Common myeloid progenitor, CD34-positive (primary cell): ENCODE measurements at places on chromosomes 5 and 9.

GRCh38 chr9:27462846-27463245 lies 61.2 kb upstream of the IFNK start:
- peaks cover 10% of the 10 kb centered on the region for H3K4me1 ChIP-seq
- no peak overlapping the region for H3K4me3 ChIP-seq
- H3K27me3 ChIP-seq, result no peaks in the 10 kb centered on the region

GRCh38 chr5:142680605-142681259 lies 5.2 kb downstream of the FGF1 start:
- H3K27me3 ChIP-seq, result no peaks in the 10 kb centered on the region
- H3K4me3 ChIP-seq, result no peak overlapping the region
- no peaks in the 10 kb centered on the region for H3K36me3 ChIP-seq
- no peak for DNase-seq

DNA sequence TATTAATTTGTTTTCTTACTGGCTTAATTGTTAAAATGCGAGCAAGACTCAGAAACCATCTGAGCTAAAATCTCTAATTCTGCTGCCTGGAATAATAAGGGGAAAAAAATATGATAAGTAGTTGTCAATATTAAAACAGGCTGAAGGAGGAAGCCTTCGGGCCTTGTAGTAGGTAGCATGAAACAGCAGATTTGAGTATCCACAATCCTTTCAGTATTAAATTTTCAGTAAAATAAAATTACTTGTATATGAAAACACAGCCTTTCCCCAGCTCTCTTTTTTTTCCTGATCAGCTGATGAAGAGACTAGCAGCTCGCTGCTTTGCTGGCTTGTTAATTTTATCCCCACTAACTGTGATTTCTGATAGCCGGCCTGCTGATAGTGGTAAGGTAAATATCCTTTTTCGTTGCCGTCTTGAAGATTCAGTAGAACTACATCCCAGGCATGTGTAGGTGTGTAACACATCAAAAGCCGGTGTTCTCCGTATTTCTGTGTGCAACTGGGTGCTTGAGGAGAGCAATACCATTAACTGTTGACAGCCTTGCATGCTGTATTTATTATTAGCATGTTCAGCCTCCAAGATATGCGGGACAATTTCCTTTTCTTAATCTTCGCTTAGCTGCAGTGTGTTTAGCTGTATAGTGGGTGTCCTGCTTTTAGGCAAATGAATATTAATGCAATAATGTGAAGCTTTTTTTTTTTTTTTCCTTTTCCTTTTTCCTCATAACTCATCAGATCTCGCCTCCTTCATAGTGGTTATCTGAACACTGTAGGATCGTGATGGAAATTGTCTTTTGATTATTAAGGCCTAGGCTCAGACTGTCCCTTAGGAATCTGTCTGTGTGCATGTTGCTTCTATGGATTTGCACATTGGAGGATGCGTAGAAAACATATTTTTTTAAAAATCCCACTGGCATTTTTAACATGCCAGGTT lies 144.6 kb downstream of the SMARCA2 start:
- peak overlapping the region; percentile 53 for H3K4me3 ChIP-seq
- peaks cover 86% of the 10 kb centered on the region for H3K4me1 ChIP-seq
- H3K36me3 ChIP-seq, result peaks cover 4% of the 10 kb centered on the region
- peak; percentile 49 for DNase-seq
- peak overlapping the region; percentile 34 for H3K27ac ChIP-seq
- H3K27me3 ChIP-seq, result no peaks in the 10 kb centered on the region

DNA sequence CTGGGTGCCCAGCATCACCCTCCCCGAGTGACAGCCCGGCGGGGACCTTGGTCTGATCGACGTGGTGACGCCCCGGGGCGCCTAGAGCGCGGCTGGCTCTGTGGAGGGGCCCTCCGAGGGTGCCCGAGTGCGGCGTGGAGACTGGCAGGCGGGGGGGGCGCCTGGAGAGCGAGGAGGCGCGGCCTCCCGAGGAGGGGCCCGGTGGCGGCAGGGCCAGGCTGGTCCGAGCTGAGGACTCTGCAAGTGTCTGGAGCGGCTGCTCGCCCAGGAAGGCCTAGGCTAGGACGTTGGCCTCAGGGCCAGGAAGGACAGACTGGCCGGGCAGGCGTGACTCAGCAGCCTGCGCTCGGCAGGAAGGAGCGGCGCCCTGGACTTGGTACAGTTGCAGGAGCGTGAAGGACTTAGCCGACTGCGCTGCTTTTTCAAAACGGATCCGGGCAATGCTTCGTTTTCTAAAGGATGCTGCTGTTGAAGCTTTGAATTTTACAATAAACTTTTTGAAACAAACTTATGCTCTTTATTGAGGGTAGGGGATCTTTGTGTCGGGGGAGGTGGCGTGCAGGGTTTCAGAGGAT lies 1.3 kb downstream of the GADD45G start:
- no peak overlapping the region for H3K27ac ChIP-seq
- DNase-seq, result peak; percentile 62
- H3K4me3 ChIP-seq, result peak overlapping the region; percentile 61
- H3K27me3 ChIP-seq, result peaks cover 4% of the 10 kb centered on the region
- H3K4me1 ChIP-seq, result peaks cover 43% of the 10 kb centered on the region
- no peaks in the 10 kb centered on the region for H3K36me3 ChIP-seq

DNA sequence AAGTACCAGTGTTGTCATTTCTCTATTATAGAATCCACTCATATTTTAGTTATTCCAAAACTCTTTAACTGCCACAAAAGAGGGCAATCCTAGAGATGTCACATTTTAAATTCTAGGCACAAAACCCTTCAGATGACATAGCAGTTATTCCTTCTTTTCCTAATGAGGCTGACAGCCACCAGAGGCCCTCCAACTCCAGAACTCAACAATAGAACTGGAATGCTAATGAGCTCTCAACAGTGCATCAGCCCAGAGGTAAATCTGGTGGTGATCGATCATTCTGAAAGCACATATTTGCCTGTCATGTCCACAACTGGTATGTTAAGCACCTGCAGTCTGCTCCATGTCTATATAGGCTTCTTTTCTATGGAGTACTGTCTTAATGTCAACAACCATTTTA lies 40.2 kb upstream of the RAB3C start:
- H3K4me1 ChIP-seq, result peaks cover 33% of the 10 kb centered on the region
- H3K4me3 ChIP-seq, result no peak overlapping the region
- H3K36me3 ChIP-seq, result no peaks in the 10 kb centered on the region
- H3K27me3 ChIP-seq, result no peaks in the 10 kb centered on the region

DNA sequence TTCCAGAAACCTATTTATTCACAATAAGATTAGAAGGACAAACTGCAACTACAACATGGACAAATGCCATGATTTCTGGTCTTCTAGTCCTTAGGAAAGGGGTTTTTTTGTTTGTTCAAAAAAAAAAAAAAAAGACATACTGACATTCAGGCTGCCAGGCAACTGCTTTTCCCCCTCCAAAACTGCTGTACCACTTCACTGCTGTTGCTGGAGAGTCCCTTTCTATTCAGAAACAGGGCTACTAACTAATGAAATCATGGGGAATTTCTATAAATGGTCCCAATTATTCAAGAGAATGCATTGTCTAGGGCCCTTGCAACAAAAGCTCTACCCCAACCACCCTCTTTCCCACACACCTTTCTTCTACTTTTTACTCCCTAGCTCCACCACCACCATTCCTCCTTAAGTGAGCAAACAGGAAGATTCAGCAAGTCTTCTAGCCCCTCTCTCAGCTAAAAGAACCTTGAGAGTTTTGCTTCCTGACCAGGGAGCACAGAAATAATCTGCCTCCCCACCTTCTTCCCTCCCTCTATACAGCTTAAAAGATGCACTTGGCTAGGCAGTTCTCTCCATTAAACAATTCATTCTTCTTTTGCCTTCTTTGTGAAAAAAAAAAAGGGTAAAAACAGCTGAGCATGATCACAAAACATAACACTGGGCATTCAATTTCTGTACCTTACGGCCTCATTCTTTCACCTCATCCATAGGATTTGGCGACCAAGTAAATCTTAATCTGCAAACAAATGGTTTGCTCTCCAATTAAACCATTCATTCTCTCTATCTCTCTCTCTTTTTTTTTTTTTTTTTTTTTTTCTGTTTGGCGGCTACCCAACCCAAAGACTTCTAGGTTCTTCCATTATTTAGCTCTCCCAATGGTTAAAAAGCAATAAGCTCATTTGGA lies 13.8 kb downstream of the ZNF608 start:
- no peak overlapping the region for H3K27ac ChIP-seq
- H3K36me3 ChIP-seq, result no peaks in the 10 kb centered on the region
- no peak overlapping the region for H3K4me3 ChIP-seq
- no peaks in the 10 kb centered on the region for H3K27me3 ChIP-seq

- H3K36me3 ChIP-seq, result no peaks in the 10 kb centered on the region
- DNase-seq, result no peak
- no peak overlapping the region for H3K4me3 ChIP-seq
- H3K27me3 ChIP-seq, result no peaks in the 10 kb centered on the region
- no peaks in the 10 kb centered on the region for H3K4me1 ChIP-seq
Measured at GRCh38 chr9:90953200-90953599, 151.6 kb downstream of the SYK start.

DNA sequence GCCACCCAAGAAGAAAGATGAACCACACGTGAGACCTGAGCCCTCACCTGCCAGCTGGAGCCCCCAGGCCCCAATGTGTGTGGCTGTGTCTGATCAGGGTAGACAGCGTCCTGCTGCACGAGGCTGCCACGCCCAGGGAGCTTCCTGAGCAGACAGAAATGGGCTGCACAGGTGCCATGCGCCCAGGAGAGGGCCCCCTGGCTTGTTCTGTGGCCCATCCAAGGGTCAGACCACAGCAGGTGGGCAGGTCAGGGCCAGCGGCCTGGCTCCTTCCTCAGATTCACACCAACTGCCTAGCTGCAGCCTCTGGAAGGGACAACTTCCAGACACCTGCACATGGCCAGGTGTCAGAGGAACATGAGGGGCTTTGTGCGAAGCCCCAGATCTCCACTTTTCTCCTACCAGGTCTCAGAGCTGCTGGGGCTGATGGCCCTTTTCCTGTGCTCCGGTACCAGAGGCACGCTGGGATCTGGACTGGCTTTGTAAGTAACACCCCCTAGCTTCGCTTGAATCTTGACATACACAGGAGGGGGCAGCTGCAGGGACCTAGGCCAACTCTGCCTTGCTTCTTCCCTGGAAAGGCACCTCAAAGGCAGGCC lies 10.8 kb downstream of the SARDH start:
- H3K4me3 ChIP-seq, result no peak overlapping the region
- peaks cover 6% of the 10 kb centered on the region for H3K4me1 ChIP-seq
- H3K36me3 ChIP-seq, result no peaks in the 10 kb centered on the region
- no peak for DNase-seq
- H3K27me3 ChIP-seq, result no peaks in the 10 kb centered on the region

DNA sequence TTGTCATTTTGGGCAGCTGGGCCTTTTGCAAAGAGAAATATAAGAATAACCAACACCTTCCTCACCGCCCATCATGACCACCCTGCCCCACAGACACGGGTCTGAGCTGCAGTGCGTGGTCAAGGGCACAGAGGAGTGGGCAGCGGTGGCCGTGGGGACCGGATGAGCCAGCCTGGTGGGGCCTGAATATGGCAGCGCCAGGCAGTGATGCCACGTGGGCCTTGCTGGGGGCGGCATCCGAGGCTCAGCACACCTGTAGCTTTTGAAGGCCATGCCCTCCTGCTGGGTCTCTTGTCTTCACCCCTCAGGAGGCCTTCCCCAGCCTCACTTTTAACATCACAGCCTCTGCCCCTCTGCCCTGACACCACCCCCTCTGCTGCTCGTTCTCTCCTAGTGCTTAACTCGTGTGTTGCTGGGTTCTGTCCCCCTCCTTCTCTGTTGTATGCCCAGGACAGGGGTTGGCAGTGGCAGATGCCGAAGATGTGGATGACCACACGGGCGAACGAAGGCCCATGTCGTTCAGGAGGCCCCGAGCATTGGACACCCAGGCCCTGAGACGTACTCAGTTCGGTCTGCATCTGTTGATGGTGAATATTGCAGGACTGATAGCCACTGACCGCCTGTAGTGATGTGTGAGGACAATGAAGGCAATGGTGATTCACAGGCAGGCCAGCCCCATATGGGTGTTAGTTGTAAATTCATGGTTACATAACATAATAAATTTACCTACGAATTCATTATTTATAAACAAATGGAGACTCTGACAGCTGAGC lies 46.0 kb downstream of the AHRR start:
- no peaks in the 10 kb centered on the region for H3K27me3 ChIP-seq
- DNase-seq, result no peak
- H3K4me3 ChIP-seq, result no peak overlapping the region
- H3K27ac ChIP-seq, result no peak overlapping the region

DNA sequence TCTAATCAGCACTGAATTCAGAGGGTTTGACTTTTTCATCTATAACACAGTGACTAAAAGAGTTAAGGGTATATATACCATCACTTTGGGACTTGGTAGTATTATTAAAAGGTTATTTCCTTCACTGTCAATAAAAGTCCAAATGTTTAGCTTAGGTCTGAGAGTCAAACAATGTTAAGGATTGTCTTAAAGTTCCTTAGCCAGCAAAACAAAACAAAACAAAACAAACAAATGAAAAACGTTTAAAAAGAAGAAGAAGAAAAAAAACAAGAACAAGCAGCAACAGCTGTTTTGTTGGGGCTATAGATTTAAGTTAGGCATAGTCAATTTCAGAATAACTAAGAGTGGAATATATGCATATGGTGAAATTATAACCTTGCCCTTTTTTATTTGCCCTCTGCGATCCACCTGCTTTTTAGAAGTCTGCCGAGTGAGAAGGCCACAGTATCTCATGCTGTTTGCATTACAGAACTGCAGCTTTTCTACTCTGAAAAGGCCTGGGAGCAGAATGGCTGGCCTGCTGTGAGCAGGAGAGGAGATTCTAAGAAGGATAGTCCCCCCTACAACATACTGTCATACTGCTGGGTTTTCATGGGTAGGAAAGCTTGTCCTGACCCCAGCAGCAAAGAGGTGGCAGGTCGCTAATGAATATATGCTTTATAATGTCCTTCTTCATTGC lies 141.7 kb downstream of the NTRK2 start:
- H3K4me1 ChIP-seq, result no peaks in the 10 kb centered on the region
- no peak overlapping the region for H3K27ac ChIP-seq
- H3K27me3 ChIP-seq, result peaks cover 8% of the 10 kb centered on the region
- H3K4me3 ChIP-seq, result no peak overlapping the region
- H3K36me3 ChIP-seq, result no peaks in the 10 kb centered on the region

- no peak for DNase-seq
- H3K4me3 ChIP-seq, result no peak overlapping the region
- H3K36me3 ChIP-seq, result no peaks in the 10 kb centered on the region
Measured at GRCh38 chr5:55897206-55897894, 46.2 kb downstream of the IL31RA start.

- no peaks in the 10 kb centered on the region for H3K4me1 ChIP-seq
- no peak overlapping the region for H3K27ac ChIP-seq
- H3K27me3 ChIP-seq, result peaks cover 2% of the 10 kb centered on the region
Measured at GRCh38 chr9:69471433-69471832, 146.4 kb downstream of the ENTREP1 start.

DNA sequence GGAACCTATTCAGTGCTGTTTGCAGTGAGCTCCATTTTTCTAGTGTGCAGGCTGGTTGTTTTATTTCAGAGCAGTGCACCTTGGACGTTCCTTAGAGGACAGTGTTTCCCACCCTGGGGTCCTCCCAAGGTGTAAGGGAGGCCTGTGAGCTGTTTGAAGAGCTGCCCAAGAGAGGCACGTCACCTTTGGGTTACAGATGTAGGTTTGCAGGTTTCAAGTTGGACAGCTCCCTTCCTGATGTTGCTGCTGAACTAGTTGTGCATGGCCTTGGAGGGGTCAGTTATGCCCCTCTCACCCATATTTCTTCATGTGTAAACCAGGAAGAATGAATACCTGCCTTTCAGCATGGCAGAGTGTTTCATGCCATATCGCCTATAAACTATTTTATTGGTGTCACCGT lies 34.7 kb upstream of the POMT1 start:
- peaks cover 55% of the 10 kb centered on the region for H3K36me3 ChIP-seq
- H3K27me3 ChIP-seq, result no peaks in the 10 kb centered on the region
- H3K4me3 ChIP-seq, result no peak overlapping the region
- H3K27ac ChIP-seq, result no peak overlapping the region
- H3K4me1 ChIP-seq, result no peaks in the 10 kb centered on the region
